ENCODE measurements at places on chromosomes 12 and 14.

DNA sequence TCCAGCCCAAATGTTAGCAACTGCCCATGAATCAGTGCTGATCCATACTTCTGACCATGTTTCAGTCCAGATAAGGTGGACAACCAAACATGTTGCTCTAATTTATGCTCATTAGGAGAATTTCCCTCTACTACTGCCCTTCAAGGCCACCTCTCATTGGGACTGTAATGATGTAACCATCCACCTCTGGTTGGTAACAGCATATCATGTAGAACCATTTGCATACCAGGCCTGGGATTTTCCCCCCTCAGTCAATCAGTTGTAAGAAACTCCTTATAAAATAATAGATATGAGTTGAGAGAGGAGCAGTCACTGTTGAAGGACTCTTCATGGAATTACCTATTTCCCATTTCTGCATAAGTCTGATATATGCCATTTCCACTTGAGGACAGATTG is 17.8 kb upstream of the YAF2 start:
- DNase-seq: no peak

- DNase-seq: no peak
These were observed 6.8 kb downstream of the PFKM start for GRCh38 chr12:48125985-48126384.

DNA sequence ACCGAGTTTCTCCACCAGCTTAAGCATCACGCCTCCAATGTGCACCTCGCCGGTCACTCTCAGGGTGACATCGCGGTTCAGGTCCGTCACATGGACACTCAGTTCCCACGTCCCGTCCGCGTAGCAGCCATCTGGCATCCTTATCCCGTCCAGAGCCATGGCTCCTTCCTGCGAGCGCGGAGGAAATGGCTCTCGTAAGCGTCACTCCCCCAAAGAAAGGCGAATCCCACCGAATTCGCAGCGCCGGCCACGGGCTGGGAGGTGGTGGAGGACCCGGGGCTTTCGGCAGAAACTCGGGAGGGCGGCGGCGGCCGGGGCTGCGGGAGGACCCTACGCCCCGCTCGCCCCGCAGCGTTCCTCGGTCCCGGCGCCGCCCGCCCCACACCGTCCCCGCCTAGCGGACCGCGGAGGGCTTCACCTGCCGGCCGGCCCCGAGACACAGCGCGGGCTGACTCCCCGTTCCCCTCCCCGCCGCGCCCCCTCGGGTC is 396 bp downstream of the FERMT2 start:
- no peak for DNase-seq

DNA sequence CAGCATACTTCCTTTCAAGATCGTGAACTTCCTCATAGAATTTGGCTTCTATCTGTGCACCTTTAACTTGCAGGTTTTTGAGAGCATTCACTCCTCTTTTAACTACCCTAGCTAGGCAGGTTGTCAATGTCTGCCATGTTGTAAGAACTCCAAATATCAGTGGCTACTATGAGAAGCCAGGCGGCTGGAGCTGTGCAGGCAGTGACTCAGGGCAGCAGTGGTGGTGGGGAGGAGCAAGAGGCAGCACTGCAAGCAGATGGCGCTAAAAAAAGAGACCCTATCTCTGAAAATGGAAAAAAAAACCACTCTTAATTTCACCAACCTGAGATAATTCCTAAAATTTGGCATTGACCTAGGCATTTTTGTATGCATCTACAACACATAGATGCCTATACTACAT is 28.5 kb downstream of the YARS2 start:
- DNase-seq: no peak

- no peak for DNase-seq
These were observed 521.2 kb downstream of the MED13L start for GRCh38 chr12:115756271-115756670.

- DNase-seq: no peak
These were observed 1.7 kb downstream of the POLE start for GRCh38 chr12:132685400-132685799.

DNA sequence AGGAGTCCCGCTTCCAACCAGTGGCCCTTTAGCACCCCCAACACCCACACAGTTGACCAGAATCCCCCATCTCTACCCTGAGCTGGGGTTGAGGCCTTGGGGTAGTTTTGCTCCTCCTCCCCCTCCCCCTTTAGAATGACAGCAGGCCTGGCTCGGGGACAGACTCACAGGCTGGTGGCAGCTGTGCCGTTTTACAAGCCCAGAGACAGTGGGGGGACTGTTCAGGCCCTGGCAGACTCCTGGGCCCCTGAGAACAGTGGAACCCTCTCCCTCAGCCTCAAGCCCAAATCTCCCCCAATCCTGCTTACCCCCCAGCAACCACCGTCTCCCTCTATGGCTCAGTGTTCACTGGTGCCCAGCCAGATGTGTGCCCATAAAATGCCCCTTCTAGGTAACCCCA is 10.1 kb downstream of the TMEM119 start:
- DNase-seq: no peak

DNA sequence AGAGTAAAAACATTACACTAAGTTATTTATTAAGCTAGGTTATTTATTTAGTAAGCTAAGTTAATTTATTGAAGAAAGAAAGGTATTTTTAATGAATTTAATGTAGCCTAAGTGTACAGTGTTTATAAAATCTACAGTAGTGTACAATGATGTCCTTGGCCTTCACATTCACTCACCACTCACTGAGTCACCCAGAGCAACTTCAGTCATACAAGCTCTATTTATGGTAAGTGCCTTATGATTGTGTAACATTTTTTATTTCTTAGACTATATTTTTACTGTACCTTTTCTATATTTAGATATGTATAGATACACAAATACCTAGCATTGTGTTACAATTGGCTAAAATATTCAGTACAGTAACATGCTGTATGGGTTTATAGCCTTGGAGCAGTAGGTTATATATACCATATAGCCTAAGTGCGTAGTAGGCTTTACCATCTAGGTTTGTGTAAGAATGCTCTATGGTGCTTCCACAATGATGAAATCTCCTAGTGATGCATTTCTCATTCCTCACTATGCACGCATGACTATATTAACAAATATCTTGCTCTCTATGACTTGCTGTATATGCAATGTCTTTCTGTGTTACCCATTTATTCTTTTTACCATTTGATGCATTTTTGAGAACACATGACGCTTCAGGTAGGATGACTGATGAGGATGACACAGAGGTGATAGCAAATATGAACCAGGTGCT is 309.6 kb upstream of the ATXN7L3B start:
- peak; percentile 38 for DNase-seq

DNA sequence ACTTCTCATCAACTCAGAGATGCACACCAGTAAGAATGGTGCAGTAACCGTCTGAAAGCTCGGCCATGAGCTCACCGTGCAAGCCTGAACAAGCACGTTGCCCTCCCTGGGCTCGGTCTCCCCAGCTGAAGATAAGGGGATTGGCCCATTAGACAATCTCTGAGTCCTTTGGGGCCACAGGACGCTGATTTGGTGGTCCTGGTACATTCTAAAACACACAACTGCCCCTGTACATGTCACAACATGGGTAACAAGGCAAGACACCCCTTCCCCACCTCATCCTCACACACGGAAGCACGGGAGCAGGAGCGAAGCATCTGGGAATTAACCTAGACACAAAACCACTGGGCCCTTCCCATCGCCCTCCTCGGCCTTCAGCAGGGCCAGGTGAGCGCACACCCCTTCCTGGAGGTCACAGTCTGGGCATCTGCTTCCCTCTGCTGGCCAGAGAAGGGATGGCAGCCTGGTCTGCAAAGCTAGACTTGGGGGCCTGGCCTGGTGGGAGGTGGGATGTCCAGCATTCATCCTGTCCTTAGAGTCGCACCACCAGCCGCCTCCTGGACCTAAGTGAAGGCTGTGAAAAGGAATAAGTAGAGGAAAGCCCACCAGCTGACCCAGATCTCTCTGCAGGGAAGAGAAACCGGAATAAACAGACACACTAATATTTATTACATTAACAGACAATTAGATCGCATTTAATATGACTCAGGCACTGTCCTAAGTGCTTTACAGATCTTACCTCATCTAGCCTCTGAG is 18.9 kb upstream of the SMUG1 start:
- DNase-seq: no peak

- DNase-seq: peak; percentile 22
These were observed 22.2 kb downstream of the UBE2N start for GRCh38 chr12:93419388-93420034.

DNA sequence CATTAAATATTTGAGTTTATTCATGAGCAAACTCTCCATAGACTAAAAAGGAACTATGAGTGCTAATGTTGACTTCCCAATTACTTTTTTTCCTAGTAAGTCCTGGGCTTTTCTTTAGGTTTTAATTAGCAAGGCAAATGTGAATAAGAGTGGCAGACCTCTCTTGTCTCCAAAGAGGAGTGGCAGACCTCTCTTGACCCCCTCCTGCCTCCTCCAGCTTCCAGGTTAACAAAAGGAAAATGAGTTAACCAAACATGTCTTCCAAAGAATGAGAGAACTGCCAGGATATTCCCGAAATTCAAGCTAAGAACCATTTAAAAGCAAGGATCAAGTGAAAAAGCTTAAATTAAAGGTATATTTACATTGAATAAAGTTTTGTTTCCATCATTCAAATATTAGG is 253.2 kb downstream of the MDGA2 start:
- DNase-seq: no peak

- DNase-seq: no peak
These were observed 110.7 kb downstream of the KIF26A start for GRCh38 chr14:104249089-104249488.

DNA sequence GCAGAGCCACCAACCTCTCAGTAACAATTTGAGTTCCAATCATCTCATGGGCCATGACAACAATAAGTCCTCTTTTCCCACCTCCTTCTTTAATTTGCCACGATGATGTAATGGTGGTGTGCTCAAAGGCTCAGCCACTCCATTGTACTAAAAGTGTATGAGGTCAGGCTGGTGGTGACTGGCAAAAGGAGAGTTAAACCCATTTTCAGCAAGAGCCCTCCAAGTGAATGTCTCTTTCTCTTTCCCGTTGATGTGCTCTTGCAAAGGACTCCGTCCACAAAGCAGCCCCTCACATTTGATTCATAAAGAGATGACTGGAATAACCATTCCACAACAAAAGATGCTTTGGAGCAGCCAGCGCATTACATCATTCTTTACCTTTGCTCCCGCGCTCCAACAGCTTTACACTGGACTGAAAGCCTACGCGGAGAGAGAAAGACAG is 41.6 kb downstream of the DUSP16 start:
- DNase-seq: no peak

GRCh38 chr12:113270709-113271009 is 49.4 kb downstream of the TPCN1 start:
- DNase-seq: no peak

DNA sequence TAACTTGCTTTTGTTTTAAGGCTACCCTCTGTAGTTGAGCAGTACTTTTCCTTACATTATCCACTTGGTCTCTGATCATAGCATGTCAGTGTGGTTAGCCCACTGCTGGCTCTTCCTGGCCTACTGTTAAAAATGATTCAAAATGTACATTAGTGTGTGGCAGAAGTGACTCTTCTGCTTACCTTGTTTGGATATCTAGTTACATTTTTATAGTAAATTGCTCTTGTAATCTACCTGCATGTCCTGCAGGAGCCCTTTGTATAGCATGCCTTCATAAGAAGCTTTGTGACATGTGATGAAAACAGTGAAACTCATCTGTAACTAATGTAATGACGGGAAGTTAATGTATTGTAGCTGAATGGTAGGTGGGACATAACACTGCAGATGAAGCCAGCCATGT is 8.1 kb downstream of the SPATS2 start:
- no peak for DNase-seq

GRCh38 chr12:13195785-13196129 is 769 bp upstream of the EMP1 start:
- no peak for DNase-seq

DNA sequence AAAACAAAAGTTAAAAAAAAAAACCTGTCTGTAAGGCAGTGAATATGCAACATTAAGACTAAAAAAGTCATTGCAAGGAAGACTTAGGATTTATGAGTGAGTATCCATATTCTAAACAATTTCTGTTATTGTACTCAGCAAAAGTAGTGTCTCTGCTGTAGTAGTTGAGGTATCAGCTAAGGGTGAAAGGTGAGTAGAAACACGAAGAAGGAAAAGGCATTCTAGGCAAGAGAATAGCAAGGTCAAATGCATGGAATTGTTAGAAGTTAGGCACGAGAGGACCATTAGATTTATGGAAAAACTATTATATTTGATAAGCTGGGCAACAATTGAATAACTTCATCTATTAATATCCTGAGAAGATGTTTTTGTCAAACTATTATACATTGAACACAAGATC is 1.8 kb downstream of the EID3 start:
- DNase-seq: no peak

- no peak for DNase-seq
These were observed 73.6 kb downstream of the RFLNA start for GRCh38 chr12:124368421-124369032.

- DNase-seq: no peak
These were observed 444.0 kb upstream of the FLRT2 start for GRCh38 chr14:85085981-85086380.

DNA sequence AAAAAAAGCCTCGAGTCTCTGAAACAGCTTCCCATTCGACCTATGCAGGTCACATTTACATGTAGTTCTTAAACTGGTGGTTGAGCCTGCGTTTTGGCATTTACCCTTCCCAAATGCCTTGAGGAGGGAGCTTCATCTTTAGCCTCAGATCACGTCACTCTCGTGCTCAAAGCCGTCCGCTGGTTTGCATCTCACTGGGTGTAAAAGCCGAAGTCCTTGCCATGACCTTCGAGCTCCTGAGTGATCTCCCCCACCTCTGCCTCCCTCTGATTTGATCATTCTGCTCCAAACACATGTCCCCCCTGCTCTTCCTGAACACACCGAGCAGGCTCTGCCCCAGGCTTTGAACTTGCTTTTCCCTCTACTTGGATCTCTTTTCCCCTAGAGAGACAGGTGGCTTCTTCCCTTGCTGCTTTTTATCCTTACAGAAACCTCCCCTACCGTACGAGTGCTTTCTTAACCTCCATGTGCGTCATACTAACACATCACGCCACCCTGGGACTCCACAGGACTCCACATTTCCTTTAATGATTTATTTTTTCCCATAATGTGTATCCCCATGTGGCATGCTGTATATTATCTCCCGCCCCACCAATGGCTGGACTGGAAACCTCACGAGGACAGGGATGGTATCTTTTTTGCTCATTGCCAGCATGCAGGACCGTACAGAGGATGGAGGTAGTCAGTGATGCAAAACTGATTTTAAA is 610.7 kb downstream of the VRK1 start:
- DNase-seq: no peak

DNA sequence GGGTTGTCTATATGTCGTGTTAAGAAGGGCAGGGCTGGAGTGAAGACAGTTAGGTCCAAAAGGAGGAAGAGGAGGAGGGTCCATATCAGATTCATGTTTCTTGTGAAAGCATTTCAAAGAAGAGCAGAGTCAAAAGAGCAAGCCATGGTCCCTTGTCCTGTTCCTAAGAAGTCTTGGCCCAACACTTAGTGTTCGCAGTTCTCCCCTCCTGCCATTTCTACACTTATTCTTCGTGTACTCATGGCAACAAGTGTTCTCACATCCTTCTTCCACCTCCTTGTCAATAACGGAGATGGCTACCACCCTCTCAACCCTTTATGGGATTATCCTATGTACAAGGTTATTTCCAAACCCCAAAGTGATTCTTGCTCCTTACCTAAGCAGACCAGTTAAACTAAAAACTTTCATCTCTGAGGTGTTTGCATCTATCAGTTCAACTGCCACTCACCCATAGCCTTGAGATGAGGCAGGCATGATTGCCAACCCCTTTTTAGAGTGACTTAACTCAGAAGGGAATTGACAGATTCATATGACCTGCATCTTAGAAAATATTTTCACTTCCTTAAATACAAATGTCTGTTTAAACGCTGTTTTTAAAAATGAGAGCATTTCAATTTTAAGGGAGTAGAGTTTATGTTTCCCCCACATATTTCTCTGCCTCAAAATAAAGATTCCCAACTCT is 19.8 kb upstream of the RNASE2 start:
- no peak for DNase-seq

All from HS-5 (cell line).